ENCODE measurements at places on chromosomes 5 and 9.

DNA sequence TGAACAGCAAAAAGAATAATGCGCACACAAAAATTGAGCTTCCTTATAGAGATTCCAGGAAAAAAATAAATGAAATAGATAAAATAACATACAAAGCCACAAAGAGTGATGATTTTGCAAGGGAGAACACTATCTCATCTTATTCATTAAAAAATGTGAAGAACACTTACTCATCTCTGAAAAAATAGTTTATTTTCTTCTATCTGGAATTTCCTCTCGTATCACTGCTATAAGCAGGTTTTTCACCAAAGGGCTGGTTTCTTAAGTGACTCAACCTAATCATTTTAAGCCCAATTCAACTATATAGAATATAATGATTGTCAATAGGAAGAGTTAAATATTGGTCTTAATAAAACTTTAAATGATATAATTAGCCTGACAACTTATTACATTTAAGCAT lies 504.9 kb downstream of the NR2F1-AS1 start:
- DNase-seq, result no peak

DNA sequence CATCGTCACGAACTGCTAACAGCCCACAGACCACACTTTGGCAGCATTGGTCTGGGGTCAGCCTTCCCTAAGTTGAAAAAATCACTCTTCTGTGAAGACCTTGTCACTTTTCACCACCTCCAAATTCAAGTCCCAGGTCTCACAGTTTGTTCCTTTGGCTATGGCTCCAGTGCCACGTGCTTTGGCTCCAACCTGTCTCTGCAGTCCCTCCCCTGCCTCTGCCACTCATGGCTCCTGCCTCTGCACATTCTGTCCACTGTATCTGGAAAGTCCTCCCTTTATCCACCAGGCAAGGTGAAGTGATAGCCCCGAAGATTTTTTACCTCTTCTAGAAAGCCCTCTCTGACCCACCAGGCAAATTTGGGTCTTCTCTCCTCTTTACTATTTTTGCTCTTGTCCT lies 5.3 kb downstream of the CKMT2 start:
- no peak for DNase-seq

DNA sequence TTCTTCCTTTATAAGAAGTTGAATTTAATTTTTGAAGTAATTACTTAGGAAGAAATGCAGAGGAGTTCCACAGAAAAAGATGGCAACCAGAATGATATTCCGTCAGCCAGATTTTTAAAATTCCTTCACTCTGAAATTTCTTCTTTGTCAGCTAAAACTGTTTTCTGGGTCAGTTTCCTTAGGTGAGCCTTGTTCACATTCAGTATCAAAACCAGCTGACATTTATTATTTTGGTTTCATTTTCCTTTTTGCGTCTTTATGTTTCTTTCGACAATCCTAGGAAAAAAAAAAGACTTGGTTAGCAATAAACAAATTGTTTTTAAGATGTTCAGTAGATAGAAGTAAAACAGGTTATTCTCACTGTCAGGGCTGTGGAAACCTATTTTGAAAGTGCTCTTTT lies 4.1 kb upstream of the IARS1 start:
- no peak for DNase-seq

DNA sequence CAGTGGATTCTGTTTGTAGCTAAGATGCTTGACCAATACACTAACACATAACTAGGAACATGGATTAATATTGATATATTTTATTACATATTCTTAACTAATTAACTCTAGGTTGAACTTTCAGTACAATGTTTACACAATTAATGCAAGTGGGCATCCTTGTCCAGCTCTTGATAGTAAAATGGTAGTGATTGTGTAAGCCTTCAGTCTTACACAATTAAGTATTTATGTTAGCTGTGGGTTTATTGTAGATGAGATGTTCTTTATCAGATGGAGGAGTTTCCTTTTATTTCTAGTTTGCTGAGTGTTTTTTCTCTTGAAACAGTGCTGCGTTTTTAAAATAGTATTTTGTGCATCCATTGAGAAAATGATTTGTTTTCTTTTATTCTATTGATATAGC lies 1210.8 kb downstream of the CDH12 start:
- no peak for DNase-seq
